ENCODE measurements at places on chromosomes 13 and 19. TPM values are rescaled to one million over a fixed set of nuclear protein-coding genes. Genes with fewer than 3 reads are reported as not detected.

ZNF737 gene
- polyA plus RNA-seq: 15.2 TPM

SEMA6B gene
- polyA plus RNA-seq: not detected

FBXO27 gene
- not detected for polyA plus RNA-seq

CGB8 gene
- polyA plus RNA-seq: not detected

HCST gene
- 895 TPM for polyA plus RNA-seq

DNA sequence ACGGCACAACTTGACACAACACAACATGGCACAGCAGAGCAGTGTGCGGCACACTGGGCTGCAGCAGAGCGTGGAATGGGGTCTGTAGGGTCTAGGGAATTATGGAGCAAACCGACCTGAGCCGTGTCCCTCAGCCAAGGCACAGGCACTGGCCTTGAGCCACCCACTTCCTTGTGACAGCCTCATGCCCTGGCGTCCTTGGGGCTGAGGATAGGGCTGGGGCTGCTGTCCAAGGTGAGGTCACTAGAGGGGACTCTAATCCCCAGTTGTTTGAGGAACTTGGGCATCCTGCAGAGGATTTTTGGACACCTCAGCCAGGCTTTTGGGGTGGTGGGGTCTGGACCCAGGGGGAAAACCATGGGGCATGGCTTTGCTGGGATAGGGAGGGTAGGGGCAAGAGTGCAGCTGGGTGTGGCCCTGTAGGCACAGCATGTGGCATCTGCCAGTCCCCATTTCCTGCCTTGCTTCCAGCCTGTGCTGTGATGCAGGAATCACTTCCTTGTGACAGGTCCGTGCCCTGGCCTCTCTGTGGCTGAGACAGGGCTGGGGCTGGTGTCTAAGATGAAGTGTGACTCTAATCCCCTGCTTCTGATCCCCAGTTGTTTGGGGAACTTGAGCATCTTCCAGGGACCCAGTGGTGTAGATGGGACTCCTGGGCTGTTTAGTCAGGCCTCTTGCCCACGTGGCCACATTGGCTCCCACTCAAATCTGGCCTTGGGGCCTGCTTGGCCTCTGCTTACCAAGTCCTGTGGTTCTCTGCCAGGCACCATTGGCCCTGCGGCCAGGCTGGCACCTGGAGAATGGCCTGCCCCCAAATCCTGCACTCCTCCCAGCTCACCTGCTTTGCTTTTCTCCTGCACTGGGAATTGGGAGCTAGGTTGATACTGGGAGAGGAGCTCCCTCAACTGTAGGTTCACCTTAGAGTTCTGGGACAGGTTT lies 78.5 kb downstream of the SCGB2B2 start:
- H3K27ac ChIP-seq: no peak overlapping the region
- H3K27me3 ChIP-seq: no peaks in the 10 kb centered on the region
- no peak for DNase-seq
- H3K36me3 ChIP-seq: no peaks in the 10 kb centered on the region

- DNase-seq: no peak
- H3K27me3 ChIP-seq: no peaks in the 10 kb centered on the region
- H3K4me1 ChIP-seq: no peaks in the 10 kb centered on the region
- no peak overlapping the region for H3K4me3 ChIP-seq
Observed at GRCh38 chr13:83943530-83944279, 61.4 kb upstream of the SLITRK1 start.

DNA sequence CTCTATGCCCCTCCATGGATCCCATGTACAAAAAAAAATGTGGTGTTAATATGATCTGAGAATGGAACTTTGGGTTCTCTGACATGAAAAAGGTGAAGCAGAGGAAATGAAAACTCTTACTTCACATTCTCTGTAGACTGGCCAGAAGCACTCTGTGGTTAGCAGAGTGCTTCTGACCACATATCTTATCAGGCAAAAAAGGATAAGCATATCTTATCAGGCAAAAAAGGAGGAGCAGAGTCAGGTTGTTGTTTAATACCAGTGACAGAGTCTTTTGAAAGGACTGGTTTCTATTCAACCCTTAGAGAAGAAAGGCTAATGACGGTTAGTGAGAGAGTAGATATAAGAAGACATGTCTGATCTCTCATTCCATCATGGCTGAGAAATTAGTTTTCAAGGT lies 1404.8 kb downstream of the SLITRK1 start:
- H3K27ac ChIP-seq: no peak overlapping the region
- DNase-seq: no peak
- H3K4me1 ChIP-seq: no peaks in the 10 kb centered on the region
- no peak overlapping the region for H3K4me3 ChIP-seq
- no peaks in the 10 kb centered on the region for H3K36me3 ChIP-seq

- H3K4me1 ChIP-seq: no peaks in the 10 kb centered on the region
- H3K36me3 ChIP-seq: no peaks in the 10 kb centered on the region
- no peak overlapping the region for H3K27ac ChIP-seq
- no peaks in the 10 kb centered on the region for H3K27me3 ChIP-seq
Observed at GRCh38 chr19:27974082-27974513, 1238.9 kb downstream of the UQCRFS1 start.

DNA sequence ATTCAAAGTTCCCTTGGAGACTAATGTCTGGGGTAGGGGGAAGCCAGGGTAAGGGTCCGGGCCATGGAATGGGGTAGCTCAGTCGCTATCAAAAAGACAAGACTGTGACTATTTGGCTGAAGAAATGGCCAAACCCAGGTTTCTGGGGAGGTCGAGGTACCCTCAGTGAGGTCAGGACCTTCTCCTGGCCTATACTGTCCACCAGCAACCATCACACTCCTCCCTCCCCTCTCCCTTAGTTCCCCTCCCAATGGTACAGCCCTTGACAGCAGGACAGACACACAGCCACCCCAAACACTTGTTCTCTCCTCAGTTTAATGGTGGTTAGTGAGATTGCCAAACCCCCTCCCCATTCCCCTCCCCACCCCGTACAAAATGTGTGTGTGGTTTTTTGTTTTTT lies 2.6 kb upstream of the ZNF428 start:
- no peak for DNase-seq
- H3K4me1 ChIP-seq: peaks cover 13% of the 10 kb centered on the region
- H3K36me3 ChIP-seq: no peaks in the 10 kb centered on the region
- H3K27ac ChIP-seq: no peak overlapping the region
- no peak overlapping the region for H3K4me3 ChIP-seq

DNA sequence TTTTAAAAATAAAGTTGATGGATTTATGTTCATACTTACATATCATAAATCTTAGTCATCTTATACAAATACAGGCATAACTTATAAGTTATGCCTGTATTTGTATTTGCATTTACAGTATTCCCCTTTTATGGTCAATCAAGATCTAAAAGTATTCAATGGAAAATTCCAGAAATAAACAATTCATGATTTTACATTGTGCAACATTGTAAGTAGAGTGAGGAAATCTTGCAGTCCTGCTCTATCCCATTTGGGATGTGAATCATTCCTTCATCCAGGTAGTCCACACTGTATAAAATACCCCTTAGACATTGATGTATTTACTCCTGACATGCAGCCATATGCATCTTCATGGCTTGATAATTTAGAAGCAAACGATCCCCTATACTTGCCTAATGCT lies 795.3 kb downstream of the SLITRK1 start:
- H3K36me3 ChIP-seq: no peaks in the 10 kb centered on the region
- H3K27ac ChIP-seq: no peak overlapping the region
- DNase-seq: no peak

GRCh38 chr13:70841240-70842061 lies 733.2 kb upstream of the KLHL1 start:
- no peak overlapping the region for H3K4me3 ChIP-seq
- no peak for DNase-seq
- no peak overlapping the region for H3K27ac ChIP-seq
- H3K4me1 ChIP-seq: no peaks in the 10 kb centered on the region

GRCh38 chr19:13684021-13684420 lies 80.3 kb upstream of the MRI1 start:
- H3K4me3 ChIP-seq: no peak overlapping the region
- no peak overlapping the region for H3K27ac ChIP-seq
- no peaks in the 10 kb centered on the region for H3K36me3 ChIP-seq
- no peaks in the 10 kb centered on the region for H3K4me1 ChIP-seq

DNA sequence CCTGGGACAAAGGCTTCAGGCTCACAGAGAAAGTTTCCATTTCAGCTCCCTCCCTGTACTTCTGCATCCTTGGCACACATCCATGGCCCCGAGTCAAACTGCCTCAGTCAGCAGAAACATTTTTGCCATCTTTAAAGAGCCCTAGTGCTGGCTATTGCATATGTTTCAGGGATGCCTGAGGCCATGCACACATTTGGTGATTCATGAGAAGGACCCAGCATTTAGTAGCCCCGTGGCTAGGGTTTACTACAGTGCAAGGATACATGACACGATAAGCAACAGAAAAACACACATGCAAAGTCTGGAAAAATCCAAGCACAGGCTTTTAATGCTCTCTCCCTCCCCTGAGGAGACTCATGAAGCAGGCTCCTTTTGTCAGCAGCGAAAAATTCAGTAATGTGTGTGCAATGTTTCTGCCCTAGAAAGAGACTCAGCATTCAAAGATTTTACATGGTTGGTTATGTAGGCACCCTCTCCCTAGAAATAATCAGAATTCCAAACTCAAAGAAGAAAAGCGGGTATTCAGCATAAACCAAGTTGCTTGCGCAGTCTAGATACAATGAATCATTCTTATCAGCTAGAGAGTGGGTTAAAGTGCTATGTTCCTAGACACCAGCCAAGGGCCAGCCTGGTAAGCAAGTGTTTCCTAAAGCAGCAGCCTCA lies 17.6 kb downstream of the ACOD1 start:
- no peak overlapping the region for H3K27ac ChIP-seq
- DNase-seq: no peak
- H3K27me3 ChIP-seq: no peaks in the 10 kb centered on the region

DNA sequence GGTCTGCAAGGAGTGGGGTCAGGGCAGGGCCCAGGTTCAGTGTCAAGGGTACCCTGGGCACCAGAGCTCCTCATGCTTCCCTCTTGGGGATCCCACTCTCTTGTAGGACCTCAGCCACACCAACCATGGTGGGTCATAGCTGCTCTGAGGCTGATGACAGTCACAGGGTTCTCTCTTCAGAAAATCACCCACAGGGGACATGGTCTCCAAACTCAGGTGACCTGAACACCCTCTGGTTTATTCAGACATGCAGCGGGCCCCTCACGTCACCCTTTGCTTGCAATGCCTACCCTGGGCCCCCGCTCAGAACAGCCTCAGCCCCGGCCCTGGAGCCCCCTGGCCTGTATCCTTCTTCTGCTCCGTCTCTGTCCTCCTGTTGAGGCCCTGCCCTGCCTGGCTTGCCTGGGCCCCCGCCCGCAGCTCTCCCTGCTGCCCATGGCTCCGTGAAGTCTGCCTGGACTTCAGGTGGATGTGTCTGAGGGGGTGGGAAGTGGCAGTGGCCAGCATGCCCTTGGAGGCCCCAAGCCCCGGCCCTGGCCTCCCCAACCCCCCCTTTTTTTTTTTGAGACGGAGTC lies 20.4 kb downstream of the CHERP start:
- no peak overlapping the region for H3K4me3 ChIP-seq
- H3K36me3 ChIP-seq: peaks cover 97% of the 10 kb centered on the region
- DNase-seq: no peak
- H3K27me3 ChIP-seq: no peaks in the 10 kb centered on the region

GRCh38 chr13:43935878-43936277 lies 56.2 kb downstream of the LACC1 start:
- H3K4me3 ChIP-seq: no peak overlapping the region
- no peak for DNase-seq
- no peaks in the 10 kb centered on the region for H3K4me1 ChIP-seq
- H3K27me3 ChIP-seq: no peaks in the 10 kb centered on the region

- no peak overlapping the region for H3K4me3 ChIP-seq
- H3K4me1 ChIP-seq: no peaks in the 10 kb centered on the region
- H3K27me3 ChIP-seq: no peaks in the 10 kb centered on the region
- no peak overlapping the region for H3K27ac ChIP-seq
- no peaks in the 10 kb centered on the region for H3K36me3 ChIP-seq
Observed at GRCh38 chr19:22605275-22606211, 28.6 kb upstream of the ZNF492 start.
